SK-N-DZ (cell line): ENCODE measurements at places on chromosomes 12 and 14.

DNA sequence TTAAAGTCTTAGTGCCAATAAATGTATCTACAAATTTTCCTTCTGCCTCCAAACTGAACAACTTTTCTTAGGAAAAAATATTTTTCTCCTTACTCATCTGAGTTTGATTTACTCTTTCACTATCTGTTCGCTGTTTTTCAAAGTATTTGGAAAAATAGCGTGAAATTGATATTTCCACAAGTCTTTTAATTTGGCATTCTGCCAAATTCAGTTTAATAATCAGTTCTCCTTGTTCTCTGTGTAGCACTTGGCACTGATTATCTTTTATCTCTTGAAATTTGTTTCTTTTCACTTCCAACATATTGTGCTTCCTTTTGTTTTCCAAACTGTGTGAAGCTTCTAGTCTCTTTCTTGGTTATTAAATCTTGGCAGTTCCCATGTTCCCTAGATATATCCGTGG, 559.8 kb downstream of the RPL10L start:
- no peak for DNase-seq

DNA sequence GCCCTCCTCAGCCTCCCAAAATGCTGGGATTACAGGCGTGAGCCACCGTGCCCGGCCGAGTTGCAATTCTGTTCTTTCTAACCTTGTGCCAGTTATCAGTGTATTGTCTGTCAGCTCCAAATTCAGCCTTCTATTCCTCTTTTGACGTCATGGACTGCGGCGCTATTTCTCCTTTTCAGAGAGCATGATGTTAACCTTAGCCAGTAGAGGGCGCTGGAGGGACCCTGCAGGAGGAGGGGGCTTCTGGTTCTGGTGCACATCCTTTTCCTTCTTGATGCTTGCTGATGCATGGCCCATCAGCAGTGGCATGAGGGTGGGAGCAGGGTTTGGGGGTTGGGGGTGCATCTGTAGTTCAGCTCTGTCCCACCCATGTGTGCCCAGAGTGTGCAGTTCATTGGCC, 179.3 kb upstream of the RMST start:
- no peak for DNase-seq

DNA sequence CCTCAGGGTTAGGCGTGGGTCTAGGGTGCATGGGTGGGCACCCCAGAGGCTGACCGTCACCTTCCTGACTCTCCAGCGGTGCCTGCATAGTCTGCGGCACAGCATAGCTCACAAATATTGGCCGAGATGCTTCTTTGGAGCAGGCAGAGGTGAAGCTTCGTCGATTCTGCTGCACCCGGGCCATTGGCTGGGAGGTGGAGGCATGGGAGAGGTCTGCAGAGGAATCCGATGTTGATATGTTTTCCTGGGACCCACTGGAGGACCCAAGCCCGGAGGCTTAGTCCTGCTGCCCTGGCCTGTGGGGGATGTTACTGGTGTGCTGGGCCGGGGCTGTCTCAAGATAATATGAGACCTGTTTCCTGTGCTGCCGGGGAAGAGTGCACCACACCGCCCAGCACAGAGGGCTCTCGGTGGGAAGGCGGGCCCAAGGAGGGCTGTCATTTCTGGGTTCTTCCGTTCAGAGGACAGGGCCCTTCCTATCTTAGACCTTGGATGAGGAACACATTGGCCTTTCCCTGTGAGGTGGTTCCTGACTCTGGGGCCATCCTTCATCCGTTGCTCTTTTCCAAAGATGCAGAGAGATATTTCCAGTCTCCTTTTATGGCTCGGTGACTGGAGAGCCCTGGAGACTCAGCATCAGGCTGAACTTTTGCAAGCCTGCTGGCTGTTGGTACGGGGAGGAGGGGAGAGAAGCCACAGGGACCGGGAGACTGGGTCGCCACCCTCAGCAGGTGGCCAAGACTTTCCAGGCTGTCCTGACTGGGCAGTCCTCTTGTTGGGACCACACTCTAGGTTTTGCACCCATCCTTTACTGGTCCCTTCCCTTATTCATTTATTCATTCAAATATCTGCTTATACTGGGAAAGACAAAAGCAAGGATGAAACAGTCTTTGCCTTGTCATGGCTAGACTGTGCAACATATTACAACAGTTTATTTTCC, 143.5 kb downstream of the TSPAN9 start:
- DNase-seq = no peak

DNA sequence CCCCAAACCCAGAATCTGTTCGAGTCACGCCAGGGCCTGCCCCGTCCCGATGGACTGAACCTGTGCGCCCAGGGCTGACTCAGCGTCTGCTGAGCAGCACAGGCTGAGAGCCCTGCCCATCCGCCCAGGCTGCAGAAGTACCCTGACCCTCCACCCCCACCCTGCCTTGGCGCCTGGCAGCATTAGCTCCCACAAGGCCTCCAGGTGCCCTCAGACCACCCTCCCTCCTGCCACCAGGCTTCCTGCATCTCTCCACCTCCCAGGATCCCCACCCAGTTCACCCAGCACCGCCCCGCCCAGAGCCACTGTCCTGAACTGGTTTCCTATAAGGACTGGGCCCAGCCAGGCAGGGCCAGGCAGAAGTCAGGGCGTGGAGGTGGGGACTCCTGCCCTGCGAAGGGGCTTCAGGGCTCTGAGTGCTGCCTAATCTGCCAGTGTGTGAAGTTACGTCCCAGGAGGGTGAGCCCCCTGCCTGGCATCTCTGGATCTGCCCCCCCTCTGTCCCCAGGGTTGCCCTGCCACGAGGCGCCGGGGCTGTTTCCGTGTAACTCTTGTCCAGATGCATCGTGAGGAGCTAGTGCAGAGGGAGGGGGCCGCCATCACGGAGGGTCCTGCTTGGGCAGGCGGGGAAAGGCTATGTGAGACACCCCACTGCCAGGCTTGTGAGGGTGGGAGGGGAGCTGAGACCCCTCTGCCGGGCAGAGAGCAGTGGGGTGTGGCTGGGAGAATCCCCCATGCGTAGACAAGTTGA, 9.1 kb downstream of the ADSS1 start:
- no peak for DNase-seq

GRCh38 chr12:118436986-118437385, 60.6 kb downstream of the SUDS3 start:
- DNase-seq = no peak

DNA sequence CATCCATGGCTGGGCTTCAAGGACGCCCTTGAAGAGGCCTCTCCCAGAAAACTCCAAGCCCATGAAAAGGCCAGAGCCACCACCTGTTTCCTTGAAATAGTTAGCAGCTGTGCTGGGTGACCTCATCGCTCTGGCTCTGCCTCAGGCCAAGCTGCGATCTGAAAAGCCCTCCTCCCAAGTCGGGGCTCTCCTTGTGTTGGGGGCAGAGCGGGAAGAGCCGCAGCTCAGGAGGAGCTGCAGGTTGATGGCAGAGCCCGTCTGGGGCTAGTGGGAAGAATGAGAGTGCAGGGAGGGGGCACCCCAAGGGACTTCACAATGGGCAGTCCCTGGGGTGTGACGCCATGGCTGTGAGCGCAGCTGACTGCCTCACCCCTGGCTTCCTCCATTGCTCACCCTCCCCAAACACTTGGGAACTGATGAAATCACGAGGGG, 50.0 kb upstream of the STON2 start:
- DNase-seq = peak; percentile 32

GRCh38 chr14:75806352-75806832, 145.3 kb downstream of the TTLL5 start:
- DNase-seq = no peak

- DNase-seq = no peak
Measured at GRCh38 chr14:26577711-26578110, 20.1 kb downstream of the NOVA1 start.

DNA sequence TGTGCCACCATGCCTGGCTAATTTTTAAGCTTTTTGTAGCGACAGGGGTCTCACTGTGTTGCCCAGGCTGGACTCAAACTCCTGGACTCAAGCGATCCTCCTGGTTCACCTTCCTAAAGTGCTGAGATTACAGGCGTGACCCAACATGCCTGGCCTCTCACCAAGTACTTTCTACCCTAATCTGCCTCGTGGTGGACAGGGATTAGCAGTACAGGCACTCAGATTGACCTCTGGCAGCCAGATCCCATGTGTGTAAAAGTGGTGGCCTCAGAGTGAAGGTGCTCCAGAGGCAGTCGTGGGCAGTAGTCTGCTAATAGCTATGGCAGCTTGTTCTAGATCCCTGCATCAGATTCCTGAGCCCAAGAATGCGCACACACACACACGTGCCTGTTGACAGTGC, 30.9 kb downstream of the MTHFD1 start:
- no peak for DNase-seq

DNA sequence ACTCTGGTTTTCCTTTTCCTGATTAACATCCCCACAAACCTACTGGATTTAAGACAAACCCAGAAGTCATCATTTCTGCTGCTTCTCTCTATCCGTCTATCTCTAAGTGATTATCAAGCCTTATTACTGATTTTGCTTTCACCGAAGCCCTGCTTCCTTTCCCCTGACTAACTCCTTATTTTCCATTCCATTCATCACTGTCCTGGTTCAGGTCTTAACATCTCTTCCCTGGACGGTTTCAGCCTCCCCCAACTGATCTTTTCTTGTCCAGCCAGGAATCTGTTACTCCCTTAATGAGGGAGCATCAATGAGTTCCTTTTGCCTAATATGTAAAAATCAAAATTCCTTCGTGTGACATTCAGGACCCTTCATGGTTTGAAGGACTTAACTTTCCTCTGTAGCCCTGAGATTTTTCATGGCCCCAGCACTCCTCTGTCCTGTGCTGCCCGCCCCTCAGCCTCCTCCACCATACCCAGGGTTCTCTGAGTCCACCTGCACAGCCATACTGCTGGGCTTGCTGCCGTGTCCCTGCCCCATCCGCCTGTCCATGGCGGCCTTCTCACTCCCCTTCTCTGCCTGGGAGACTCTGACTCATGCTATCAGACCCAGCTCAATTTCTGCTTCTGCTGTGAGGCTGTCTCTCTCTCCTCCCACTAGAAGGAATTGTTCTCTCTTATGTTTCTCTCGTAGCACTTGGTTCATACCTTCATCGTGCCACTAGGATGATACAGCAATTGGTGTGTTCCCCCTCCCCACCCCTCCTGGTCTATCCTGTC, 167.8 kb upstream of the HIF1A start:
- no peak for DNase-seq

DNA sequence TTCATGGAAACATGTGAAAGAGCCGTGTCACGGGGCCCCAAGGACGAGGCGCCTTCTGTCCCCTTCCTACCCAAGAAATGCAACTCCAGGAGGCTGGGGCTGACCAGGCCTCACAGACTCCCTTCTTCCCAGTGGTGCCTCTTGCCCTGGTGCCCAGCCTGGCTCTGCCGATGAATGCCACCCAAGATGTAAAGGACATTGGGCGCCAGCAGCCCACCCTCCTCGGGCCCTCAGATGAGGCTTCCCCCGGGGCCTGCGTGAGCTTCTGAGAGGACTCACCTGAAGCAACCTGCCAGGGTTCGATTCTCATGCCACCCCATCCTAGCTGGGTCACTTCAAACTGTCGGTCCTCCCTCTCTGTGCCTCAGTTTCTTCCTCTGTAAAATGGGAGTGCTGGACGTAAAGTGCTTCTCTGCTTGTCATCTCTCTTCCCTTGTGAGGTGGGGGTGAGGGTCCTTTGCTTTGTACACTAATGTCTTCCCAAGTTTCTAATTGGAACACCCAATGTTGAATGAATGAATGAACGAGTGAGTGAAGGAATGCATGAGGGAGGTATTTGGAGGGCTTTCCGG, 10.8 kb downstream of the FAM222A start:
- DNase-seq = no peak

- peak; percentile 42 for DNase-seq
Measured at GRCh38 chr12:120466560-120467315, 2.8 kb downstream of the SRSF9 start.

GRCh38 chr12:94141892-94142291, 6.5 kb upstream of the PLXNC1 start:
- no peak for DNase-seq

GRCh38 chr14:91397965-91398591, 19.5 kb downstream of the CCDC88C start:
- no peak for DNase-seq

- no peak for DNase-seq
Measured at GRCh38 chr12:92065018-92065499, 80.6 kb downstream of the BTG1 start.

GRCh38 chr12:3073438-3074250, 3.5 kb upstream of the TSPAN9 start:
- DNase-seq = peak; percentile 87

- no peak for DNase-seq
Measured at GRCh38 chr12:50166799-50167048, 445 bp downstream of the CERS5 start.

DNA sequence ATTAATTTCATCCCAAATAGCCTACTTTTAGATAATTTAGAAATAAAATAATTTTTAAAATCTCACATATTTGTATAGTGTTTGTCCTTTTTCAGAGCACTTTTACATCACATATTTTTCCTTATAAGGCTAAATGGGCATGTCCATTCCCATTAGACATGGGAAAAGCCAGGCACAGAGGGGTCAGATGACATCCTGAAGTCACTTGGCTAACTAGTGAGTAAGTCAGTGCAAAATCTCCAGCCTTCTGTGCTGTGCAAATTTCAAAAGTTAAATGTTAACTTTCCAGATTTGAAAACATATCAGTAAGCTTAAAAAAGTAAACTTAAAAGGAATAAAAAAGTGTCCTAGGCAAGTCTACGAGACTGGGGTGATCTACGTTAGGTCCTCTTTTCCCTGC, 117.4 kb downstream of the EMP1 start:
- DNase-seq = no peak

GRCh38 chr12:131061041-131061806, 107.5 kb downstream of the ADGRD1 start:
- DNase-seq = no peak

- DNase-seq = no peak
Measured at GRCh38 chr14:102418853-102419240, 56.1 kb downstream of the TECPR2 start.

GRCh38 chr14:54488318-54488645, 498 bp downstream of the GMFB start:
- DNase-seq = no peak

DNA sequence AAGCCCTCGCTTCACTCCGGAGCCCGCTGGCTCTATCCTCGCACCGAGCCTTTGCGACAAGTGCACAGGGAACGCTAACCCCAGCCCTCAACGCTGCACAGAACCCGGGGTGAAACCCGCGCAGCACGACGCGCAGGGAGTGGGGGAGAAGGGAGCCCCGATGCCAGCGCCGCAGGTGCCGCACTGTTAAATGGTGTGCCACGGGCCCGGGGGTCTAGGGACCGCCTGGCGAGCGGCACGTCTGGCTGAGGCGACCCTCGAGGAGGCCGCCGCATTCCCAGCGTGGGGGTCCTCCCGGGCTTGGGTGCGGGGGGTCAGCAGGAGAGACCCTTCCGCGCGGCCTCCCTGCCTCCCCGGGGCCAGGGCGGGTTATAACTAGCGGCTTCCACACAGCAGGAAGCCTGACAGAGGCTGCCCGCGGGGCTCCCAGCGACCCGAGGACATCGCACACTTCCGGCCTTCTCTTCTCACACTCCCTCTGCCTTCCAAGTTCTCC, 23.8 kb upstream of the LRTM2 start:
- DNase-seq = no peak

- DNase-seq = peak; percentile 60
Measured at GRCh38 chr14:21087294-21088091, 11.0 kb downstream of the ZNF219 start.

- no peak for DNase-seq
Measured at GRCh38 chr14:64082837-64083236, 211.3 kb downstream of the ESR2 start.
